KG1 (cell line): ENCODE measurements at places on chromosomes 6 and 20.

- no peak for DNase-seq
These were observed 58.1 kb upstream of the AFDN start for GRCh38 chr6:167768471-167769215.

GRCh38 chr6:23419046-23419445 is 707.0 kb upstream of the NRSN1 start:
- DNase-seq, result no peak

- no peak for DNase-seq
These were observed 295.7 kb downstream of the CDC5L start for GRCh38 chr6:44682987-44683779.

- no peak for DNase-seq
These were observed 60.9 kb downstream of the BCAS4 start for GRCh38 chr20:50855498-50856474.

- no peak for DNase-seq
These were observed 132.3 kb downstream of the CARMIL1 start for GRCh38 chr6:25411316-25411950.

- DNase-seq, result no peak
These were observed 19.8 kb upstream of the AAR2 start for GRCh38 chr20:36216314-36217025.

DNA sequence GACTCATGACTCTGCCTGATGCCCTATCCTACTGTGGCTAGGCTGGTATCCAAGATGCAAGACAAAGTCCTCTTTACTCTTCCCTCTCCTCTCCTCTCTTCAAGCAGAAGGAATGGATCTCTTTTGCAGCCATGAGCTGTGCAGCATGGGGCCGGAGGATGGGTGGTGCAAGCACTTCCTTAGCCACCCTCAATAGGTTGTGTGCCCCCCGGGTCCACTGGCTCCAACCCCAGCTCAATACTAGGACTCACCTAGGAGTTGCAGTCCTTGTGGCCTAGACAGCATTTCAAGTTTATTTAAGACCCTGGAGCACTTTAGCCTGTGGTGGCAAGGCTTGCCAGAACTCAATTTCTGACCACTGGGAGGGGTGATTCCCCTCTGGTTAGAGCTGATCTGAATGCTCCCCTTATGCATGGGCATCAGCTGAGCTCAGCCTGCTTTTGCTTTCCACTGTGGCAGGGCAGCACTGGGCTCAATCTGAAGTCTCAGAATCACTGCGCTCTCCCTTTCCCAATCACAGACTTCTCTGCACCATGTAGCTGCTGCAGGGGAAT is 29.0 kb upstream of the GRM4 start:
- no peak for DNase-seq

DNA sequence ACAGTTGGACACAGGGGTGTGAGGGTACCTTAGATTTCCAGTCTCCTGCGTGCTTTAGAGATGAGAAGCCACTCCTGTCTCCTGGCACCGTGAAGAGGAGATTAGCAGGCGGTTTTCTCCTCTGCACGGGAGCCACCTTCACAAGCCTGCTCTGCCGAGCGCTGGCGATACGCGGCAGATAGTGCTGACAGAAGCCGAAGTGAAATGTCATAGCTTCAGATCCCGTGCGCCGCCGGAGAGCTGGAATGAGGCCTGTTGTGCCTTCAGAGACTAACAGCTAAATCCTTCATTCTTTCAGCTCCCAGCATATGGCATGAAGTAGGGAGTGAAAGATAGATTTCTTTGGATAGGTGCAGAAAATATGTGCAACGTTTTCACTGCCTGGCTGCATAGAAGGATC is 371.0 kb downstream of the TAF4 start:
- no peak for DNase-seq

- DNase-seq, result no peak
These were observed 211.5 kb downstream of the SOX4 start for GRCh38 chr6:21804941-21805610.

DNA sequence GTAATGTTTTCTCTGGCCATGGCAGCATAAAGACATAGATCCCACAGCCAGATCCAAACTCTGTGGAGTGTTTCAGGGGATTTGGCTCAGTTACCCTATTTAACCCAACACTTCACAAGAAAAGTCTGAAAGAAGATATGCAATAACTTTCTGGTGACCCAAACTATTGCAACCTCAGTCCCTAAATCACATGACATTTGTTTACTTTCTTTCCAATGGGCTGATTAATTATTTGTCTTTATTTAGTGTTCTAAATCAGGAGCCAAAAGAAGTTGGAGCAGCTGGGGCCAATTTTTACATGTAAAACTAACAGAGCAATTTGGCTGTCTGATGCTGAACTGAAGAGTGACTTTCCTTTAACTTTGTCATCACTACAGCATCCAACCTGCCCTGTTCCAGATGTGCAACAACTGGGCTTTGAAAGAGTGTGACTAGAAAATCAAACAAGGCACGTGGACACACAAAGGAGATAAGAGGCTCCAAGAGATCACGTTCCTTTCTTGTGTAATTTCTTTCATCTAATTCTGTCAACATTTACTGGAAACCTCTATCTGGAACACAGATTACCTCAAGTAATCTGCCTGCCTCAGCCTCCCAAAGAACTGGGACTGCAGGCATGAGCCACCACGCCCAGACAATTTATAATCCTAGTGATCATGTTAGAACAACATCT is 90.8 kb downstream of the TRMT11 start:
- no peak for DNase-seq

DNA sequence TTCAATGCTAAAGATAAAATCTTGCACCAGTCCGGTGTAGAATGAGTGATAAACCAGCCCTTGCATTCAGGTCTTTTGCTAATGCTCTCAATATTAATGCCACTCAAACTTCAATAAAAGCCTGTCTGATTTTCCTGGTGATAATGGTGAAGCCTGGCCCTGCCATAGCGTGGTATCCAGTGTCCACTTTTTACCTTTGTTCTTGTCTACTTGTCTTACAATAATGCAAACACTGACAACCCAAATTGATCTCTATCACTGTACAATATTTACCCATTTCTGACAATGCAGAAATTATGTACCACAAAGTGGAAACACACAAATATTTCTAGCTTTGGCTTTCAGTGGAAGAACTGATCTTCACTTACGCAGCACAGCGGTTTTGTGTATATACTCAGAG is 189.1 kb downstream of the ZDHHC14 start:
- no peak for DNase-seq

- no peak for DNase-seq
These were observed 1.9 kb upstream of the SLC24A3 start for GRCh38 chr20:19210391-19211155.

GRCh38 chr6:131769385-131770141 is 38.3 kb upstream of the ENPP1 start:
- no peak for DNase-seq

- no peak for DNase-seq
These were observed 3.6 kb downstream of the GHRH start for GRCh38 chr20:37257988-37258387.

DNA sequence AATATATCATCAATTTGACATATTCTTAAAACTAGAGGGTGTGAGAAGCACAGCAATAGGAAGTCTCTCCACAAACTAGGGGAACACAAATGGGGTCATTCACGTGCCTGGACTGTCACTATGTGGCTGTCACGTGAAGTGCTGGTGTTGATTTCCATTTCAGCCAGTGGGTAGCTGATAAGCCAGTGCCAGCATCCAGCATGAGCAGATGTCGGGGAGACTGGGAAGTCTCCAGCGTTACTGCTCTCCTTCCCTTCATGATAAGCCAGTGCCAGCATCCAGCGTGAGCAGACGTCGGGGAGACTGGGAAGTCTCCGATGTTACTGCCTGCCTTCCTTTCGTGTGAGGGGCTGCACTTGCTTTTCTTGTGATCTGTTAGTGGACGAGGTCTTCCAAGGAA is 5.6 kb upstream of the SLC17A9 start:
- DNase-seq, result no peak

DNA sequence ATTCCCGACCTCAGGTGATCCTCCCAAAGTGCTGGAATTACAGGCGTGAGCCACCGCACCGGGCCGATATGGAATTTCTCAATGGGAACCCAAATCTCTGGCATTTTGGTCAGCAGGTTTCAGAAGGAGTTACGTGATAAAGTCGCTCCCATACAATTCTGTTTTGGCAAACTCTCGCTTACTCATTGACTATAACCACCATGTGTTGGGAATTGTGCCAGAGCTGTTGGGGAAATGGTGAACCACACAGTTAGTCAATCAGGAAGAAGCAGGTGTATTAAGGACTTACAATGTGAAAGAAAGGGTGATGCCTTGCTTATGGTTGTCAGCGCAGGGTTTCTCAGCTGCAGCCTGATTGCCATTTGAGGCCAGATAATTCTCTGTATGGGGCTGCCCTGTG is 410.5 kb downstream of the QKI start:
- DNase-seq, result no peak

GRCh38 chr6:6747371-6747770 is 158.9 kb downstream of the LY86 start:
- DNase-seq, result no peak

- DNase-seq, result no peak
These were observed 379.7 kb upstream of the MANEA start for GRCh38 chr6:95197590-95197989.

- DNase-seq, result no peak
These were observed 52.2 kb downstream of the ZMYND8 start for GRCh38 chr20:47304287-47304686.

DNA sequence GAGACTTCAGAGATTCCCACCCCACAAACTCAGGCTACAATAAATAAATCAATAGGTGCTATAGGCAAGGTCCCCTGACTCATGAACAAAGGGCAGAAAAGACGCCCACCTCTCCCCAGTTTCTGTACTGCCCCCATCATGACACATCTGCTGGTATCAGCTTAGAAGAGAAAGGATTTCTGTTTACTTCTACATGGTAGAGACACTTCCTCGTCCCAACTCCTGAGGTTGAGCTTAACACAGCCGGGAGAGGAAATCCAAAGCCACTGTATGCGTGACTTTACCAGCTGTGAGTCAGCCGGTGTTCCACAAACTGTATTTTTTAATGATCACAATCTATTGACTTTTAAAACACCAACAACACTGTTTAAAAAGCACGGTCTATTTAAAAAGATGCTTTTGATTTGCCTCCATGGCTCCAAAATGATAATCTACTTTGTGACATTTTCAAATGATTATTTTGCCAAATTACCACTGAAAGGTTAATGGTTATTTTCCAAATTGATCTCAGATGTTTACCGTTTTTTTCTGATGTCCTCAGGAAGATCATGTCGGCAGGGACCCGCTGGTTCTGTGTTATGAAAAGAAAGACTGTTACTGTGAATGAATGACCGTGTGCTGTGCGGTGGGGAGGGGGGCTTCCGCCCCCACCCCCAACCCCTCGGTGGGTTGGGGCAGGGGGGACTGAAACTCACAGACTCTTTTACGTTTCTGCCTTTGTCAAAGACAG is 72.5 kb downstream of the ATP9A start:
- no peak for DNase-seq

GRCh38 chr6:38413102-38413800 is 226.5 kb downstream of the BTBD9 start:
- no peak for DNase-seq

GRCh38 chr6:126539022-126539421 is 199.1 kb downstream of the CENPW start:
- DNase-seq, result no peak

DNA sequence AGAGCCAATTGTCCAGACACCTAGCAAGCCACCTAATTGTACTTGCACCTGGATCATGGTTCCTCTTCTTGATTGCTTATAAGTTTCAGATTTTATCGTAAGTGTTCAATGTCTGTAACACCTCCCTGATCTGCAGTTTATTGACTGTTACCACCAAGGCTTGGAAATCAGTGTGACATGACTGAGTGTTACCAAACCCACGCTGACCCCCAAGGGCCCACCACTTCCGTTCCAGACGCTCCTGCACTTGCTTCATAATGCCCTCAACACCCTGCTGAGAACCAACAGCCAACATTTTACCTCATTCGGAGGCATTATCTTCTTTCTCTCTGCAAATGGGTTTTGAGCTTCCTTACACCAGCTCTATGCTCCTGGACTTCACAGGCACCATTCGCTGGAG is 6.3 kb downstream of the CCR6 start:
- DNase-seq, result no peak

DNA sequence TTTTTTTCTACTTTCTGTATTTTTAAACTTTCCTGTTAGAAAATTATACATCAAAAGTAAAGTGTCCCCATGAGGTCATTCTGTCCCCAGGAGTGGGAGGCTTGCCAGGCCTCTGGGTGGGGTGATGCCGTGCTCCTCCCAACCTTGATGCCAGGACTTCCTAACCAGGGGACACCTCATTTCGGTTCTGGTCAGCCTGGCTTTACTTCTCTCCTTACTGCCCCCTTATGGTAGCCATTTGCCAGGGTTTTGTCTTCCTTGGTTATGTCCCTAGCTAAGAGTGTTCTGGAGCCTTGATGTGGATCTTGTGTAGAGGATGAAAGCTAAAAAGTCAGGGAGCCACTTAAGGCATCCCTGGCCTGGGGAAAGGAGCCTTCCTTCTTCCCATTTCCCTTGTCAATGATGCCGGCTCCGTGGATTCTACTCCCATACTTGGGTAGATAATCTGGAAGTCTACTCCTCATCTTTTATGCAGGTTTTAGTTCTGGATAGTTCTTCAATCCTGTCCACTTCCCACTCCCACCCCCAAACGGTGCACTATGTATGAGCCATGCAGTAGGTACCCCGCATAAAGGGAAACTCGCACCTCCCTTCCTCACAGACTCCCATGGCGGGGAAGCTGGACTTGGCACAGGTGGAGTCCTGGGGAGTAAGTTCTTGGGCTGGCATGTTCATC is 164.1 kb upstream of the SALL4 start:
- DNase-seq, result no peak

DNA sequence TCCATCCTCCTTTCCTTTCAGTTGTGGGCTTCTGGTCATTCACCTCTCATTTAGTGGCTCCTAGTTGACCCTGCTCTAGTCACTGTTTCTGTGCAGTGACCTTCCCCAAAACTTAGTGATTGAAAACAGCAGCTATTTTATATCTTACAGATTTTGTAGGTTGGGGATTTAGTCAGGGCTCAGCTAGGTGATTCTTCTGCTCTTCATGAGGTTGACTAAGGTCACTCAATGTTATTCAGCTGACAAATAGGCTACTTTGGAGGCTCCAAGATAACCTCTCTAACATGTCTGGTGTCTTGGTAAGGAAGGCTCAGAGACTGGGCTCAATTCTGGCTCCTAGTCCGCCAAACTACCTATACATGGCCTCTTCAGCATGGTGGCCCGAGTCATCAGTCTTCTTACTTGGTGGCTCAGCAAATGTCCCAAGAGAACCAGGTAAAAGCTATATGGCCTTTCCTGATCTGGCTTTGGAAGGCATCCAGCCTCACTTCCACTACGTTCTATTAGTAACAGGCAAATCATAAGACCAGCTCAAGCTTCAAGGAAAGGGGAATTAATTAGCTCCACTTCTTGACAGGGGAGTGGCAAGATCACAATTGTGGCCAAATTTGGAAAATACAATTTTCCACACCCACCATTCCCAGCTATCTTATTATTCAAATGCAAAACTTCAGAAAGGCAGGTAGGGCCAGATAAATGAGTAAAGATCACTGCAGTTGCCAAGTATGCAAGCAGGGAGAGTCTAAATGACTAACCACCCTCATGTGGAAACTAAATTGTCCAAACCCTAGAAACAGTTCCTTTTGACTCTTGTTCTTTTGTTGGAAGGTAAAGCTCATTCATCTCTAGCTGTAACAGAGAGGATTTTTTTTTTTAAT is 50.5 kb upstream of the LTV1 start:
- DNase-seq, result no peak
